ENCODE measurements at places on chromosomes 1 and 21. TPM values are rescaled to one million over a fixed set of nuclear protein-coding genes. Genes with fewer than 3 reads are reported as not detected.

Gene BARHL2
- not detected for total RNA-seq

DNA sequence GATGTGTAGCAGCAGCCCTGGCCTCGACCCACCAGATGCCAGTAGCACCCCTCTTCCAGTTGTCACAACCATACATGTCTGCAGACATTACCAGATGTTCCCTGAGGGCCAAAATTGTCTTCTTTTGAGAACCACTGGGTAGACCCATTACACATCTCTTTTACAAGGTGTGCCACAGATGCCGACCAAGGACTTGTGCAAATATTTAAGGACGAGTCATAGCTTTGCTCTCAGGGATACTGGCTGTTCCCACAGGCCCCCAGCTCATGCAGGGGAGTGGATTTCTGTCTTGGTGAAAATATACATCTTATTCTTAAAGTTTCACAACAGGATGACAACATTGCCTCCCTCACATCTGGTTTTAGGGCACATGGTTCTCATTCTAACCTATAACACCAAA lies 59.4 kb upstream of the ZBTB18 start:
- no peak for DNase-seq

GRCh38 chr1:22502202-22502601 lies 50.6 kb downstream of the ZBTB40 start:
- no peak for DNase-seq

DNA sequence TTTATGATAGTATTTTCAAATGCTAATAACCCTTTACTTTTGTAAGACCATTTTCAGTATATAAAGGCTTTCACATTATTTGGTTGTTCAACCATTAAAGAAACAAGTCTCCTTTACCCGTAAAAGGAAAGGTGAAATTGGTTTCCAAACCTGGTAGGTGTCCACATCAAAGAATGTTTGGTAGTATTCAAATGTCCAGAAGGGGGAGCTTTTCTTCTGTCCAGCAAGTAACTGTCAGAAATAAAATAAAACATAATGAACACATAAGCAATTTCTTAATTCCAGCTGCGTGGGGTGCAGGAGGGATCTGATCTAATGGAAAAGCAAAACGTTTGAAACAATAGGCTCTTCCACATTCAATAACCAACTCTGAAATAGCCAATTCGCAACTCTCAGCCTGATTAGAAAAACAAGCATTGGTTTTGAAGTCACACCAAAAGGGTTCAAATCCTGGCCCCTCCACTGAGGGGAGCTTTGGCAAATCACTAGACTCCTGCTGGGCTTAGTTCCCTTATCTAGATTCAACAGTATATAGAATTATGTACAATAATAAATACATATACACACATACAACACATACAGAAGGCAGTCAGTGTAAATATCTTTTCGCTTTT lies 11.0 kb downstream of the YIPF1 start:
- no peak for DNase-seq

- DNase-seq, result peak; percentile 73
These were observed 448 bp downstream of the G0S2 start for GRCh38 chr1:209675565-209676154.

DNA sequence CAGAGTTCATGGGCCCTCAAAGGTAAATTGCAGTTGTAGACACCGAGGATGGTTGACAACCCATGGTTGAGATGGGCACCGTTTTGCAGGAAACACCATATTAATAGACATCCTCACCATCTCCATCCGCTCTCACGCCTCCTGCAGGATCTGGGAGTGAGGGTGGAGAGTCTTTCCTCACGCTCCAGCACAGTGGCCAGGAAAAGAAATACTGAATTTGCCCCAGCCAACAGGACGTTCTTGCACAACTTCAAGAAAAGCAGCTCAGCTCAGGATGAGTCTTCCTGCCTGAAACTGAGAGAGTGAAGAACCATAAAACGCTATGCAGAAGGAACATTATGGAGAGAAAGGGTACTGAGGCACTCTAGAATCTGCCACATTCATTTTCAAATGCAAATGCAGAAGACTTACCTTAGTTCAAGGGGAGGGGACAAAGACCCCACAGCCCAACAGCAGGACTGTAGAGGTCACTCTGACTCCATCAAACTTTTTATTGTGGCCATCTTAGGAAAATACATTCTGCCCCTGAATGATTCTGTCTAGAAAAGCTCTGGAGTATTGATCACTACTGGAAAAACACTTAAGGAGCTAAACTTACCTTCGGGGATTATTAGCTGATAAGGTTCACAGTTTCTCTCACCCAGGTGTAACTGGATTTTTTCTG lies 9.3 kb downstream of the SLAMF8 start:
- no peak for DNase-seq

DNA sequence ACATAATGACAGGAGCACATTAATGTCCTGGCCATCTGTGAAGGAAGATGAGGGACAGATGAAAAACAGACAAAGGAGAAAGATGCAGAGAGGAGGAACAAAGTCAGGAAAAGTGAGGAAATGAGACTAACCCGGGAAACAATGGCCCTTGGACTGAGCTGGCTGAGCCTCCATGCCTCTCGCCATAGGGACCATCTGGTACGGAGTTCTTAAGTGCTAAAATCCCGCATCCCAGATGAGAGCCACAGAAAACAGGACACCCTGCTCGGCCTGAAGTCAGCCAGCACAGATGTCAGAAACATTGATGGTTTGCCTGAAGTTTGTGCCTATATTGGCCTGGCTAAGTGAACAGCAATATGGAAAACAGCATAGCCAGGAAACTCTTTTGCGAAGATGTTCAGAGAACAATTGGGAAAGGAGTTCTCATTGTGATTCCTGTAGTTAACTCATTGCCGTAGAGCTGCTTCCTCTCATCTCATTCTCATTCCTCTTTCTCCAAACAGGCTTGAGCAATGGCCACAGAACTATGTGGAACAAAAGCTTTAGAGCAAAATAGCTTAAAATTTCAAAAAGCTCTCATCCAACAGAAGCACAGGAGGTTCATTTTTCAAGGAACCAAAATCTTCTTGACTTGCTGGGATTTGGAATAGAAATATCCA lies 96.6 kb downstream of the ASTN1 start:
- no peak for DNase-seq

GRCh38 chr1:185520188-185520920 lies 203.3 kb upstream of the IVNS1ABP start:
- DNase-seq, result no peak

Gene PTPN22
- total RNA-seq, result 2.4 TPM

Gene GGPS1
- 29.5 TPM for total RNA-seq

DNA sequence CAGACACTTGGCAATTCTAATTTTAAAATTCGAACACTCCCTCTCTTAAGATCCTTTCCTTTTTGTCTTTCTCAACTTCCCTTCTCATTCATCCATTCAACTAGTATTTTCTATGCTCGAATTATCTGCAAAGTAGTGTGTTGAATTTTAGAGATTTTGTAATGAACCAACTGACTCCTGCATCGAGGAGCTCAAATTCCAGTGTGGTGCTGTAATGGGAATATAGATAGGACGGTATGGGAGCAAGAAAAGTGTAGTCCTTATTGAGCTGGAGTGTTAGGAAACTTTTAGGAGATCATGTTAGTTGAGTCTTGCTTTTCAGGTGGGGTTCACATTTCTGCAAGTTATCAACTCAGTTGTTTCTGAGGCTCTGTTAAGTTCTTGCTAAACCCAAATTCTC lies 897.5 kb downstream of the TTLL7 start:
- no peak for DNase-seq

- DNase-seq, result no peak
These were observed 325.1 kb downstream of the CAMTA1 start for GRCh38 chr1:7110321-7110720.

Gene TAF1A
- 6.1 TPM for total RNA-seq

GRCh38 chr21:43290421-43291346 lies 121.9 kb downstream of the CRYAA start:
- no peak for DNase-seq

Gene LCE1B
- total RNA-seq, result not detected

GRCh38 chr1:64940025-64940424 lies 26.3 kb downstream of the JAK1 start:
- DNase-seq, result no peak

- DNase-seq, result no peak
These were observed 15.2 kb downstream of the WLS start for GRCh38 chr1:68217060-68217554.

GRCh38 chr1:15321601-15322000 lies 74.6 kb downstream of the FHAD1 start:
- no peak for DNase-seq

DNA sequence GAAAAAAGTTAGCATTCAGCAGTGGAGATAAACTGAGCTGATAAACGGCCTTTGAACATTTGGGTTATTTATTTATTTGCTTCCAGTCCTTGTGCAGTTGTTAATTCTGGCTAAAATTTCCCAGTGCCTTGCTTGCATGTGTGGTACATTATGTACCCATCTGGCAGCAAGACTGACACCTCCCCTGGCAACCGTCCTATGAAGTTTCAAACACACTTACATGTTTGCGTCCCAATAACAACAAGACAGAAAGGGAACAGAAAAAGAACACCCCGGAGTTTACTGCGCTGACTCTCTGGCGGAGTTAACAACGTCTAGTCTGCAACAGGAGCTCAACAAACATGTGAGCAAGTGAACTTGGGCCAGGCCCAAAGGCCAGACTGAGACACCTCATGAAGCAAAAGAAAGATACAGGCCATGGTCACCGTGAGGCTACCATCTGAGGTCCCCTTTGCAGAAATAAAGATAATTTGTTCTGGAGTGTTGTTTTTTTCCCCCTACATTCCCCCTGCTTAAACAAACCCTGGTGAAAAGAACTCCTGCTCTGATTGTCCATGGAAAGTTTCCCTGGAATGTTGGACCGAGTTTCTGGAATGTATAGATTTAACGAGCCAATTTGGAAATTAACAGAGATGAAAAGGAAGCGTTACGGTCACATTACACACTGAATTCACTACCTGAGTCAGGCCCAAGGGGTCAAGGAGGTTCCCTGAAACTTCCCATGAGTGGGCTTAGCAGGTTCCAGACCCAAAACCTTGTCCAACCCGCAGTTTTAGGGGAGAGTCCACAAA lies 33.4 kb downstream of the TRABD2B start:
- peak; percentile 74 for DNase-seq

- DNase-seq, result peak; percentile 82
These were observed 18.9 kb downstream of the NPR1 start for GRCh38 chr1:153697191-153698019.

- DNase-seq, result no peak
These were observed 67.3 kb upstream of the ADGRL2 start for GRCh38 chr1:81733480-81733879.

GRCh38 chr1:172224871-172225270 lies 195.6 kb upstream of the C1orf105 start:
- DNase-seq, result no peak

GRCh38 chr1:41743366-41743765 lies 175.4 kb downstream of the HIVEP3 start:
- DNase-seq, result no peak

Gene SLC5A9
- total RNA-seq, result not detected

DNA sequence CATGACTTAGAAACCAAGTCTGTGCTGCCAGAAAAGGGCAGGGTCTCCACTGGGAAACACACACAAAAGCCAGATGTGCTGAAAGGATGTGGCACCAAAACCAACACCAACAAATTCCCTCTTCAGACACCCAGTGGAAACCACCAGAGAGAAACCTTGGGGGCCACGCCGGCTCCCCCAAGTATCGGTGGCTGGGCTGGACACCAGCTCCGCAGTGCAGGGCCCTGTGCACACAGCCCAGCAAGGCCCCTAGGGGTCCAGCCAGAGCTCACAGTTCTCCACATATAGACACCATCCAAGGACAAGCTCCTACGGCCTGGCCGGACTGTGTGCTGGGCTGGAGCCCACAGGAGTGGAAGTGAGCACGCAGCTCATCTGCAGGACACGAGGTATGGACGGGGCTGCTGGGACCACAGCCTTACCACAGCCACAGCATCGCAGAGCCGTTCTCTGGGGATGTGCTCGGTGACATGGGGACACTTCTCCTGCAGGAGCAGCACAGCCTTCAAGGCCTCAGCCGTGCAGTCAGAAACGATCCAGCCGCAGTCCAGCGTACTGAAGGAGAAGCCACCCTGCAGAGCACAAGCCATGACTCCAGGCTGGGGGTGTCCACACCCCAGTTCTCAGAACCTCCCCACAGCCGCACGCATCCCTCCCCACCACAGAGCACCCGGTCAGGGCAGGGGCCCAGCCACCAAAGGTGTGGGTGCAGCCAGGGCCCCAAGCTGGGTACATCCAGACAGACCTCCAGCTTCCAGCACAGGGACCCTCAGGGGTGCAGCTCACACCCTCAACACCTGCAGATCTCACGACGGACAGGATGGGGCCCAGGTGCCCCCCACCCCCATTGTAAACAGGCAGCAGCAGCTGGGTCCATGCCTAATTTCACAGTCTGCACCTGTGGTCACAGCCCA lies 21.3 kb downstream of the LSS start:
- peak; percentile 59 for DNase-seq

- no peak for DNase-seq
These were observed 47.2 kb downstream of the PTPRF start for GRCh38 chr1:43577655-43578542.

Gene ANKRD65
- 23.0 TPM for total RNA-seq

DNA sequence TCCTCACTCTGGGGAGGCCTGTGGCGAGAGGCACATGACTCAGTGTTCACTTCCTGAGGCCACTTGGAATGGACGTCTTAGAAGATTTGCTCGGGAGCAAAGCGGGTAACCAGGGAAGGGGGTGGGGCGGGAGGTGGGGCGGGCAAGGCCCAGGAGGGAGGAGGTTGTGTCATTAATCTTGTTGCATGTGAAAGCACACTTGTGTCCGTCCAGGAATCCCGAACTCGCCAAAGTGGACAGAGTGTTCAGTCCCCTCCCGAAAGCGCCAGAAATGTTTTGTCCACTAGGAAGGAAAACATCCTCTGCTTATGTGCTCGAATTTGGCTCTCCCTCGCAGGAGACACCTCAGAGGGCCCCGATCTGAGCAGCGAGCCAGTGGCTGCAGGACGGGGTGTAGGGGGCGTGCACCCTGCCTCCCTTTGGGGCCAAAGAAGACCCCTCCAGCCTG lies 84.2 kb downstream of the SPSB1 start:
- peak; percentile 96 for DNase-seq

- no peak for DNase-seq
These were observed 48.2 kb upstream of the TNFSF4 start for GRCh38 chr1:173255214-173255813.

DNA sequence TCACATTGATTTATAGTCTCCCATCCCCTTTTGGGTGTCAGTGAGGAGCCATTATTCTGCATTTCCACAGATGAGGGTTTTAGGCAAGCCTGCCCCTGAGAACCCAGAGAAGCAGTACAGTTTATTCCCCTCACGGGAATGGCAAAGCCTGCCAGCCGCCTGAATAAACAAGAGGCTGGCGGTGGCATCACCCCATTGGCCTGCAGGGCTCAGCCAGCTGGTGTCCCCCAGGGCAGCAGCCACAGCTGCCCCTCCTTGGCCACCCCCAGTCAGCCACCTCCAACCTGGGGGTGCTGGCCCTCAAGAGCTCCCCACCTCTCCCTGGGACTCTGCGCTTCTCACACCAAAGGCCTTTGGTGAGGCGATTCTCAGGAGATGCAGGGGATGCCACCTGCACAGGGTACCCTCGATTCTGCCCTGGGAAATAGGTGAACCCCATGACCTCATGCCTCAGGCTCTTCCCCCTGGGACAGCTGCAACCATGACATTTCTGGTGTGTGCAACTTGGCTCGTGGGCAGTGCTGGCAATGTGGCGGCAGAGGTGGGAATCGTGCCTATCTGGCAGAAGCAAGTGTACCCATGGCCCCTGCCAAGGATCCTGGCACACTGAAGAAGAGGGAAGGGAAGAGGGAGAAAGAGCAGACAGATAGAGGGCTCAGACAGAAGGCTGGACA lies 14.0 kb downstream of the OLFML2B start:
- DNase-seq, result no peak

Gene CTSE
- total RNA-seq, result not detected

- DNase-seq, result no peak
These were observed 463 bp upstream of the VAMP3 start for GRCh38 chr1:7770669-7770996.

- no peak for DNase-seq
These were observed 9.2 kb upstream of the LINGO4 start for GRCh38 chr1:151814426-151814825.
